ENCODE measurements at places on chromosomes 2 and 18.

- no peak for ATAC-seq
Observed at GRCh38 chr2:231134910-231135655, 10.2 kb upstream of the HTR2B start.

GRCh38 chr2:75311521-75311920, 112.2 kb upstream of the TACR1 start:
- ATAC-seq: no peak

DNA sequence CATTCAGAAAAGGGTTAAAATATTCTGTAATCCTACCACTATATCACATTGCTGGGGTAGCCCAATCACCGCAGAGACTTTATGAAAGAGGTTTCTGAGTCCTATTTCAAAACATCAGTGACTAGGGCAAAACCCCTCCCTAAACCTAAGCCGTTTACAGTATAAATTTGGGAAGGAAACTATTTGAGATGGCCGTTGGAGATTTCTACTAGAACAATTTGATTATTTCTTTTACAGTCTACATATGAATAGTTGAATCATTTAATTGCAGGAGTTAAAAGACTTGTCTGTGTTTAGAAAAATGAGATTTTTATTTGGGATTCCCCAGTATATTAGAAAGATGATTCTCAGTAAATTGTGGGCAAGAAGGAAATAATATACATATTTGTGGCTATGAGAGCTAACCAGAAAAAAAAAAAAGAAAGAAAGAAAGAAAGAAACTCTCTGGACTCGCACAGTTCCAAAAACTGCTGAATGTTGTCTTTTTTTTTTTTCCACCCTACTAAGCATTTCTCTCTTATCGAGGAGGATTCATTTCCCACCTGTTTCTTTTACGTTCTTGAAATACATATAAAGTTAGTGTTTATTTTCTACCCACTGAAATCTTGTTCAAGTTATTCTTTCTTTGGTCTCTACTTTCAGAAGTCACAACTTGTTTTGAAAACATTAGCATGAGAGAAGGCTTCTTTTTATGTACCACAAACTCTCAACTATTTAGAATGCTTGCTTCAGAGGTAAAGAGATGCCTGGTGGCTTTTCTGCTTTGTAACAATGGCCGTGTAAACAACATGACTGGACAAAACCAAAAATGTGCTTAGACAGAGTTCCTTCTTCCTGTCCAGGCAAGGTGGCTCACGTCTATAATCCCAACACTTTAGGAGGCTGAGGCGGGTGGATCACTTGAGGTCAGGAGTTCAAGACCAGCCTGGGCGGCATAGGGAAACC, 65.9 kb downstream of the BCL2 start:
- ATAC-seq: no peak

DNA sequence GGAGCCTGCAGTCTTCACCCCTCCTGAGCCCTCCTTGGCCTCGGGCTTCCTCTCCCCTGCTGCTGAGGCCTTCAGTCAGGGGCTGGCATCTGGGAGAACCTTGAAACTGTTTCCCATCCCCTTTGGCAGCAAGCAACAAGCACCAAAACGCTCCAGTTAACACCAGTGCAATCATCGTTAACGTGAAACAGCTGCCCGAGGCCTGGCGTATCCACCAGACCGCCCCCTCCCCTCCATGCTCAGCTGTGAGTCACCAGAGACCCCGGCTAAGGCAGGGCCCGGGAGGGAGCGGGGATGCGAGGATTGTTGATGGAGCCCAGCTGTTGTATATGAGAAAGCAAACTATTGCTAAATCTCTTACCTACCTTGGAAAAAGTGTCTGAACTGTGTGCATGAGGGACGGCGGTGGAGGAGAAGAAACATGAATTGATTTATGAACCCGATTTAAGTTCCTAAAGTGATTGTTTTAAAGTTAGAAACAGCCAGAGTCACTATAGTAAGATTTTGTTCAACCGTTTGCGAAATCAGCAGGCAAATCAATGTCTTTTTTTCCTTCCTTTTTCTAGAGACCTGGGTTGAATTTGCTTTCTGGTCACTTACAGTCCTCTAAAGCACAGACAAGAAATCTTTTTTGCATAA, 5.2 kb downstream of the ZFP36L2 start:
- no peak for ATAC-seq

- ATAC-seq: no peak
Observed at GRCh38 chr2:142724713-142725349, 152.6 kb upstream of the KYNU start.

GRCh38 chr2:134216152-134216829, 37.6 kb upstream of the MGAT5 start:
- no peak for ATAC-seq

DNA sequence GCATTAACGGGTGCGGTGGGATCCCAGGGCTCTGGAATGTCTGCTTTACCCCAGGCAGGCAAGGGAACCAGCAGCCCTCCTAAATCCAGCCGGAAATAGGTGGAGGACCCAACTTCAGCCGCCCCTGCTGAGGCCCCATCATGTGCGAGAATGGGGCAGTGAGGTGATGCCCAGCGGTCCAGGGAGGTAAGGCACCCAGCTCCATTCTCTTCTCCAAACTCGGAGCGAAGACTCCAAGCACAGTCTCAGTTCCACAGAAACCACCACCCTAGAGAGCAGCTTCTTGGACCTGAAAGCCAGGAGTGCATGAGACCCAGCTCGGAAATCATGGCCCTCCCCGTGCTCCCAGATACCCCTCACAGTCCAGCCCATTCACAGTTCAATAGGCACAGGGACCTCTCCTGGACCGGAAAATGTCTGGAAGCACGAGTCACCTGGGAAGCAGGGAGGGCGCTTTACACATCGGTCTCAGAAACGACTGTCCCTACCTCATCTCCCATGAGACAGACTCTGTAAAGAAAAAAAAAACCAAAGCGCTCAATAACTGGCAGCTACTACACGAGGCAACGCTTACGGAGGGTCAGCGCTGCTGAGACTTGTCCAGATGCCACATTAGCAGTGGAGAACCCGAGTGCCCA, 2.0 kb downstream of the SDC1 start:
- ATAC-seq: no peak

GRCh38 chr2:176432434-176432833, 163.2 kb downstream of the MTX2 start:
- ATAC-seq: no peak

GRCh38 chr2:67260343-67261277, 136.5 kb upstream of the ETAA1 start:
- ATAC-seq: no peak

DNA sequence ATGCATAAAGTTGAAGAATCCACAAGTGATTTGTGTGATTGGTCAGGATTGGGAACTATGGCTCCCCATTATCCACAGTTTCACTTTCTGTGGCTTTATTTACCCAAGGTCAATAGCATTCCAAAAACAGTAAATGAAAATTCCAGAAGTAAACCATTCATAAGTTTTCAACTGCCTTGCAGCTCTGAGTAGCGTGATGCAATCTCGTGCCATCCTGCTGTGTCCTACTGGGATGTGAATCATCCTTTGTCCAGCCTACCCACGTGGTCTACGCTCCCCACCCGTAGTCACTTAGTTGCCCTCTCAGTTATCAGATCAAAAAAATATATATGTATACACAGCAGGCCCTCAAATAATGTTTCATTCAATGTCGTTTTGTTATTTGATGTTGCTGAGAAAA, 89.0 kb upstream of the DLGAP1 start:
- no peak for ATAC-seq
